ENCODE measurements at places on chromosomes 16 and 17.

DNA sequence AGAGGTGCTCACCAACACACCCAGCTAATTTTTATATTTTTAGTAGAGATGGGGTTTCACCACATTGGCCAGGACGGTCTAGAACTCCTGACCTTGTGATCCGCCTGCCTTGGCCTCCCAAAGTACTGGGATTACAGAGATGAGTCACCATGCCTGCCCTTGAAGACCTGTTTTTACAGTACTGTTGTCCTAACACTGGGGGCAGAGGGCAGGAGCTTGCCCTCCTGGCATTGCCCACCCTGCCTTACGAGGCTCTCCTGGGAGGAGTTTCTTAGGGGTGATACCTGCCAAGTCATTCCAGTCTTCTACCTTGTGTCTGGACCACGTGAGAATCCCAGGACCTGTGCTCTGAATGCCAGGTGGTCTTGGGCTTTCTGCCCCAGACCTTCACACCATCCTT is 2.7 kb downstream of the ASPSCR1 start:
- no peak for DNase-seq

DNA sequence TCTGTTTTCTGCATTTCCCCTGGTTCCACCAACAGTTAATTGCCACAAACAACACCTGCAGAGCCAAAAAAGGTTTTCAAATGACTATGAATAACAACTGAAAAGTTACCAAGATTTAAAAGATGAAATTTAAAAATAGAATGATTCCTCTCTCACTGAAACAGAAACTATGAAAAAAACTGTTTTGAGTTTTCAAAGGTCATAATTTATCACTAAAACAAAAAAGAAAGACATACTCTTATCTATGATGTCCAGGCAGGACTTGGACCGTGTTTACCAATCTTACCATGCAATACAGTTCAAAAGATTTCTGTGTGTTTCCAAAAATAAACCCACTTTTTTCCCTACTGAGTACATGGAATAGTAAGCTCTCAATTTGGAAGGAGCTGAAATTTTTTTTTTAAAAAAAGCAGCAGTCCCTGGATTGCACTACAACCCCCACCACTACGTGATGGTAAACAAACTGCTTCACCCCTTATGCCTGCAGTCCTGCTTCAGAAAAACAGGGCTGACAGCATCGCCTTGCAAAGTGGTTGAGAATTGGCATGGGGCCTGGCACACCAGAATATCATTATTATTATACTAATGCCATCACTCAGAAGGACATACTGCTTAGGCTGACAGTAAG is 8.5 kb downstream of the TXNDC11 start:
- no peak for DNase-seq

- no peak for DNase-seq
Observed at GRCh38 chr17:40791111-40791510, 8.6 kb downstream of the KRT28 start.

DNA sequence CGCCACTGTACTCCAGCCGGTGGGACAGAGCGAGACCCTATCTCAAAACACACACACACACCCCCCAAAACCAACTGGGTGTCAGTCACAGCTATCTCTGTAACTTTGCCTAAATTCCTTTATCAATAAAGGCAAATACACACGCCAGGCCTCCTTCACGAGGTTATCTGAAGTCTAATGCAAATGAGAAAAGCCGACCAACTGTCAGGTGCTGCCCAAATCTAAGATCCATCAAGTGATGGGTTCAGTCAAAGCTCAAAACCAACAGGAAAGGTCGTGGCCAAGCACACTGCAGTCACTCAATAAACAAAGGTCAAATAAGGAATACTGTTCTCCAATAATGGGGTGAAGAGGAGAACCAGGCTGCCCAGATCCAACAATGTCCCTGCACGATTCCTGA is 1.1 kb downstream of the ANKFY1 start:
- DNase-seq: no peak

GRCh38 chr16:88963583-88963982 is 13.4 kb downstream of the CBFA2T3 start:
- no peak for DNase-seq

GRCh38 chr17:9956474-9957131 is 51.5 kb upstream of the RCVRN start:
- no peak for DNase-seq

DNA sequence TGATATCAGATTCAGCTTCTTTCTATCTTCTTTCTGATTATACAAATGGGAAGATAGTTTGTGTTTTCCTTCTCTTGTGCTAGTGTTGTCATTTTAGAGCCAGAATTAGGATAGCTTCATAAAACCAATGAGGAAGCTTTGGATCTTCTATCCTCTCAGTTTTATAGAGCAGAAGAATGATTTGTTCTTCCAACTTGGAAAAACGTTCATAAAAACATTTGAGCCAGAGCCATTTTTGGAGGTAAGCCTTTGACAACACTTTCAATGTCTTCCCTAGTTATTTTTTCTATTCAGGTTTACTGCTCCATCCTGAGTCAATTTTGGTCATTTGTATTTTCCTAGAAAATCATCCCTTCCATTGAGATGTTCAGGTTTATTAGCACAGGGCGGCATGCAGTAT is 91.2 kb upstream of the MYOCD start:
- DNase-seq: no peak

- no peak for DNase-seq
Observed at GRCh38 chr17:17950806-17951205, 21.4 kb downstream of the TOM1L2 start.

DNA sequence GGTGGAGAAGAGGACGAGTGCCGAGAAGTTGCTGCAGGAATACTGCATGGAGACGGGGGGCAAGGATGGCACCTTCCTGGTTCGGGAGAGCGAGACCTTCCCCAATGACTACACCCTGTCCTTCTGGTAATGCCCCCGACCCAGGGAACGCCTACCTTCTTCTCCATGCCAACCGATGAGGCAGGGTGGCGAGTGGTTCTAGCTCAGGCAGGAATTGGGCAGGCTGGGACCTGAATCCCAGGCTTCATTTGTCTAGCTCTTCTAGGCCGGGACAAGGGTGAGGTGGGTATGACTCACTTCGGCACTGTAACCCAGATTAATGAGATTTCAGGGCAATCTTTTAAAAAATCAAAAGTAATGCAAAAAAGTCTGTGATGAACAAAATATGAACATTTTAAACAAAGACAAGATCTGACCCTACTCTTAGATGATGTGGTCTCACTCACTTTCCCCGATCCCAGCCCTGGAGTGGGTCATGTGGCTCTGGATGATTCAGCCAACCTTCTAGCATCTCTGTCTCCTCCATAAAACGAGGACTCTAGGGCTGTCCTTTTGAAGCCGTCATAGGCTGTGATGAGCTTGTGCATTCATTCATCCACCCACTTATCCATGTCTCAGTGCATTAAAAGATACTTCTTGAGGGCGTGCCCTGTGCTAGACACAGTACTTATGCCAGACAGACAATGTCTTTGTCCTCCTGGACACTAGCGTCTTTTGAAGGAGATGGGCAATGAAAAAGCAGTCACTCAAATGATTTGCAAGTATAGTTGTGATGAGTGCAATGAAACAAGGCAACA is 102.6 kb downstream of the SDR42E1 start:
- DNase-seq: no peak

- DNase-seq: no peak
Observed at GRCh38 chr17:6753006-6753445, 2.8 kb upstream of the XAF1 start.

DNA sequence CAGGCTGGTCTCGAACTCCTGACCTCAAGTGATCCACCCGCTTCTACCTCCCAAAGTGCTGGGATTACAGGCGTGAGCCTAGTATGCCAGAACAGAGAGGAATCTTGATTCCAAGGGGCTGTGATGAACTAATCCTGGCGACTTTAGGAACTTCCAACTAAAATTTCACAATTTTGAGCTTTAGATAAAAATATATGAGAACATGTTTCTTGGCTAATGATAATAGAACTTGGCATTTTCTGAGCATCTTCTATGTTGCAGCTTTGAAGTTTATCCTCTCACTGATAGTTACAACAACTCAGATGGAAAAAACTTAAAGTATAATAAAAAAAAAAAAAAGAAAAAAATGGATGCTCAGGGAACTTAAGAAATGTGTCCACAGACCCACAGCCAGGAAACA is 69.8 kb upstream of the WSCD1 start:
- DNase-seq: no peak

DNA sequence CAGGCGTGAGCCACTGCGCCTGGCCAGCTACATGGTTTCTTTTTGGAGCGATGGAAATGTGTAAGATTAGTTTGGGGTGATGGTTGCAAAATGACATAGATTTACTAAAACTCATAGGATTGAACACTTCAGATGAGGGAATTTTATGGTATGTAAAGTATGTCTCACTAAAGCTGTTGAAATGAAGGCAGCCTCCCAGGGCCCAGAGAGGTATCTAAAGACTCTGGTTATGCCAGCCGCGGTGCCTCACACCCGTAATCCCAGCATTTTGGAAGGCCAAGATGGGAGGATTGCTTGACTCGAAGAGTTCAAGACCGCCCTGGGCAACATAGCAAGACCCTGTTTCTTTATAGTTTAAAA is 254.9 kb downstream of the PARN start:
- no peak for DNase-seq

DNA sequence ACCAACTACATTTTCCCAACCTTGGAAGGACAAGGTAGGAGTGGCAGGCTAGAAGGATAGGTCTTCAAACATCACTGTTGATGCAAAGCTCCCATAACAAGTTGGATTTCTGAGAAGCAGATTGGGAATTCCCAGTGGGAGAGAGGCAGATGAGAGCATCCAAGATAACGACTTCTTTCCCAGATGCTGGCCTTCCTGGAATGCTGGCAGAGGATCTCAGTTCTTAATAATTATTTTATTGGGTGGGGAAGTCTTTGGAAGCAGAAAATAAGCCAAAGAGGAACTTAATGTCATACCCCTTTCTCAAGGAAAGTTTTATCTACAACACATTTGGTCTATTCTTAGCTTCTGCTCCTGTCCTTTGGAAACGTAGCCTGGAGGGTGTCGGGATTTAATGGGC is 64.5 kb downstream of the MPRIP start:
- no peak for DNase-seq

DNA sequence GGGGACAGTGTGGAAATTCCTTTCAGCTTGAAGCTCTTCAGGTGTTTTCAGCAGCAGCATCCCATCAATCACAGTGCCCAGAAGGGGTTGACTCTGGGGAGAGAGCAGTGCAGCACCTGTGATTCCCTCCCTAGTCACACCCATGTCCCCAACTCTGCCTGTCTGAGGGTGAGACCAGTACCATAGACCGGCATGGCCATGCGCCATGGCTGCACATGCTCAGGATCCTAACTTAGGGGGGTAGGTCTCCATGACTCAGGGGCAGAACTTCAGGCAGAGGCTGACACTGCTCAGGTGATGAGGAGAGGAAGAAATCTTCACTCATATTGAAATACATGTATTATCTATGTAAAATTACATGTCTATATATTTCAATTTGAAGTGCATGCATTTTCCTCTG is 19.9 kb downstream of the CES1 start:
- no peak for DNase-seq

DNA sequence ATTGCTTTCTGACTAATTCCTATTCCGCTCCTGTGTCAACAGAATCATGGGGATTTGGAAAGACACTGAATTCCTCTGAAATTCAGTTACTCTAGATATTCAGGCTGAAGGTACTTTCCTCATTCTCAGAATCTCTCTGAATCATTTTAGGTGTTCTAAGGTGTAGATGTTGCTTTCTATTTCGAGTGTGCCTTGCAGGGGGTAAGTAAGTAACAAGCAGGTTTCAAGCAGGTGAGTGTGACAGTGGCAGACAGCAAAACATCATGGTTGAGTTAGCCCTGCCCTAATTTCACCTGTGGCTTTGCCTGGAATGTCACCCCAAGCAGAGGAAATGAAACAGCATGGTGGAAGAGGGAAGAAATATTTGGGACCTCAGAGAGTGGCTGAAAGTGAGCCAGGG is 75.1 kb downstream of the SHISA9 start:
- DNase-seq: no peak

GRCh38 chr16:27838536-27839175 is 224.9 kb downstream of the GSG1L start:
- DNase-seq: no peak

GRCh38 chr16:87135246-87136030 is 181.8 kb downstream of the C16orf95 start:
- DNase-seq: no peak

DNA sequence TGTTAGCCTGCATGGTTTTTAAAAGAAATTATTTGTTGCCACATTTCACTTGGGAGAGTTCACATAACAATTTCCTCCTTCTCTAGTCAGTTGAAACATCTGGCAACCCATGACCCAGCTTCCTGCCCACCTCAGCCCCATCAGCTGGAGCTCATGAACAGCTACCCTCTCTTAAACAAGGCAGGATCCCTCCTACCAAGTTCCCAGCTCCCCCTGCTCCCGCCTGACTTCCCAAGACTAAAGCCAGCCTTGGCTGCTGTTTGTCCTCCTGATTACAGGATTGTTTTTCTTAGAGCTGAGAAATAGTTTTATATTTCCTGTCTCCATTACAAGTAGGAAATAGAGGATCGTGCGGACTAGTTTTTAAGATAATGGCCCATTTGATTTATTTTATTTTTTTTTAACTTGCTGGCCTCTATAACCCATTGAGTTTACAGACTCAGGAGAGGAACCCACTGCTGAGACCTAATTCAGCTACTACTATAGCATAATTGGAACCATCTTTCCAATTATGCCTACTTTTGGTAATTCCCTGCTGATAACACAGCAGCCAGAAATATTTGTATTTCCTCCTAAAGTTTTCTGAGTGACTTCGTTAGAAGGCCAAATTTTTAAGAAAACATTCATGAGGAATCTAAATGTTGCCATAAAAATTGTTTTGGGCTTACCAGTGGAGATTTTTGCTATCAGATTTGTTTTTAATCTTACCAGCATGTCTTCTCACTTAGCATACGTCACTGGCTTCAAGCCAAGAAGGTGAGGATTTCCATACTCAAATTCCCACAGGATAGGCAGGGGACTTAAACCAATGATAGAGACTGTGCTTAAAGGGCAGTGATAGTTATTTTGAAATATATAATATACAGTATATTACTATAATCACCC is 90.0 kb downstream of the ELAC2 start:
- no peak for DNase-seq

- no peak for DNase-seq
Observed at GRCh38 chr17:3959921-3960601, 4.2 kb downstream of the ATP2A3 start.

- DNase-seq: no peak
Observed at GRCh38 chr17:72445055-72445991, 324.5 kb downstream of the SOX9 start.

GRCh38 chr16:29863669-29863984 is 601 bp upstream of the CDIPT start:
- no peak for DNase-seq
